Right atrium auricular region (tissue), 2 donors: ENCODE measurements at places on chromosomes 1 and 21. TPM values are rescaled to one million over a fixed set of nuclear protein-coding genes. Genes with fewer than 3 reads are reported as not detected.

- H3K4me3 ChIP-seq, result no peak overlapping the region
- H3K27me3 ChIP-seq, result no peaks in the 10 kb centered on the region
- no peak for DNase-seq
- H3K27ac ChIP-seq, result no peak overlapping the region
- H3K4me1 ChIP-seq, result no peaks in the 10 kb centered on the region
Measured at GRCh38 chr1:228245111-228245510, 37.3 kb downstream of the OBSCN start.

DNA sequence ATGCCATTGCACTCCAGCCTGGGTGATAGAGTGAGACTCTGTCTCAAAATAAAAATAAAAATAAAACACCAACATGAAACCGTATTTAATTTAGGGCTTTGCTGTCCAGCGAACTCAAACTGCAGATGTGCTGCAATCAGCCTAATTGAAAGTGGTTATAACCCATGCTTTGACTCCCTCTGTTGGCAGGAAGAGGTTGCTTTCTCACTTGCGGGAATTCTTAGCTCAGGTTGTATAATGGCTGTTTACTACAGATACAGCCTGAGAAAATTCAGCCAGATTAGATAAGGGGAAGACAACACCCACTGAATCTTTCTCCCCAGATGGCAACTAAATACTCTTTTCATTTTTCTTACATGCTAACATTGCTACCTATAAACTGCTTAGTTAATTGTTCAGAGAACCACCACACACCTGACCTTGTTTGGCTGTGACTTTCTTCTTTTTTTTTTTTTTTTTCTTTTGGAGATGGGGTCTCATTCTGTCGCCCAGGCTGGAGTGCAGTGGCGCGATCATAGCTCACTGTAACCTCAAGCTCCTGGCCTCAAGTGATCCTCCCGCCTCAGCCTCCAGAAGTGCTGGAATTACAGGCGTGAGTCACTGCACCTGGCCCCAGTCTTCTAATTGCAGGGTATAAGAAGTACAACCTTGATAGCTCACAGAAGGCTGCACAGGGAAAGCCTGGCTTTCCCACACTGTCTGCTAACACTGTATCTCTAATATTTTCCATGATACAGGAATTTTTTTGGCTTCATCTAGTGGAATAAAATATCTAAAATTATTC, 34.6 kb downstream of the DNTTIP2 start:
- no peak for DNase-seq
- H3K27me3 ChIP-seq, result no peaks in the 10 kb centered on the region
- H3K4me3 ChIP-seq, result no peak overlapping the region
- peaks cover 24% of the 10 kb centered on the region for H3K4me1 ChIP-seq
- peaks cover 5% of the 10 kb centered on the region for H3K36me3 ChIP-seq

DNA sequence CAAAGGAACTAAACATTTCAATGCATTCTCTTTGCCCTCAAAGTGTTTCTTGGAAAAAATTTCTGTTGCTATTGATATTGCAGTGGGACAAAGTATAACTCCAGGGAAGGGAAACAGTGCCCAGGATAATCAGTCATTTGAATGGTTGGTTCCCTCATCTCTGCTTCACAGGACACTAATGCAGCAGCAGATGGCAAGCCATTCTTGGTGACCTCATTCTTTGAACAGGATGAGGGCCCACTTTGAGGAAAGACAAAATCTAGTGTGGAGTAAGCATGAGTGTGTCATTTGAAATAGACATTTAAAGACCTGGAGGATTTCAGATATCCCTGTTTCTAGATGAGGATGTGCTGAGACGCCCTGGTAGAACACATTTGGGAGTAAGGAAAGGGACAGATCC, 32.3 kb downstream of the CHRM3 start:
- no peaks in the 10 kb centered on the region for H3K36me3 ChIP-seq
- DNase-seq, result no peak
- H3K27ac ChIP-seq, result no peak overlapping the region
- H3K27me3 ChIP-seq, result no peaks in the 10 kb centered on the region
- no peaks in the 10 kb centered on the region for H3K4me1 ChIP-seq
- H3K4me3 ChIP-seq, result no peak overlapping the region

GRCh38 chr1:48016515-48016914, 19.3 kb upstream of the TRABD2B start:
- H3K4me1 ChIP-seq, result no peaks in the 10 kb centered on the region
- H3K4me3 ChIP-seq, result no peak overlapping the region
- DNase-seq, result no peak
- no peak overlapping the region for H3K27ac ChIP-seq

The MORN1 gene
- total RNA-seq, result 2.2 TPM
